ENCODE measurements at places on chromosomes 7 and 10.

DNA sequence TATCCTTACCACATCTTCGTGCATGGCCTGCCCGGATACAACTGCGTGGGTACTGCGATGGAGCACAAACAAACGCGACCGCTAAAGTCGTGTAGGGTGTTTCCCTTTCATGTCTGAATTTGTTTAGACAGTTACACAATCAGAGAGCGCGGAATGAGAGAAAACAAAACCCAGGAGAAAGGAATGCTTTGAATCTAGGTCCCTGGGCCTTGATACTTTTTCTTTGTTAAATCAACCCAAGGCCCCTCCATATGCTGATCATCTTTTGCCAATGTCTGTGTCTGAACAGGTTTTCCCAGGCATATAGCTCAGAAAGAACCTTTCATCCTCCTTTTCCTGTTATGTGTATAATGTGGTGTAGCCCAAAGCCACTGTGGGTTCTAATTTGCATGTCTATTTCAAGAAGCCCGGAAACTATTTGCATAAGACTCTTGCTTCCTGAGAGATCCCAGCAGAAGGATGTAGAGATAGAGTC lies 145.8 kb downstream of the FRMD4A start:
- DNase-seq = peak; percentile 19

DNA sequence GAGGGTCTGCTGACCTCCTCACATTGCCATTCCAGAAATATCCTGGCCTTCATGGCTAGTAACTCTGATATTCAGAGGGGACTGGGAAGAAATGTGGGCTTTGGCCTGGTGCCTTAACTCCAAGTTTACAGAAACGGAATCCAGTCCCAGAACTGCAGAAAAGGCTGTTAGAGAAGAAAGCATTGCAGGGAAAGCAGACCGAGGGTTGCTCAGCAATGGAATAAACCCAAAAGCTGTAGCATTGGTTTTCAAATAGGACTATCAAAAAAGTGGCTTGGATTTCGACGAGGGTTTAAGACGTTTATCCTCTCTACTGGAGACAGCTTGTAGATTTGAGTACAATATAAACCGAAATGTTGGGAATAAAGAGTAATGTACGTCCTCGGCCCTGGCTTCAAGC lies 425.8 kb upstream of the FOXK1 start:
- DNase-seq = no peak

GRCh38 chr10:36448760-36449691 lies 676.4 kb upstream of the ANKRD30A start:
- DNase-seq = no peak

- no peak for DNase-seq
These were observed 47.6 kb downstream of the PAPSS2 start for GRCh38 chr10:87707254-87707653.

All from stimulated activated CD4-positive, alpha-beta T cell treated with anti-CD3 and anti-CD28 coated beads, TNF-alpha, amount 100 ng/mL, for 4 hours (primary cell).